Stimulated activated naive B cell treated with anti-CD40 and anti-IgM and Interleukin-4, amounts not matched to agents 10 μg/mL and 1 μg/mL and 100 μg/mL, for 72 hours (primary cell): ENCODE measurements at places on chromosomes 1 and 21.

DNA sequence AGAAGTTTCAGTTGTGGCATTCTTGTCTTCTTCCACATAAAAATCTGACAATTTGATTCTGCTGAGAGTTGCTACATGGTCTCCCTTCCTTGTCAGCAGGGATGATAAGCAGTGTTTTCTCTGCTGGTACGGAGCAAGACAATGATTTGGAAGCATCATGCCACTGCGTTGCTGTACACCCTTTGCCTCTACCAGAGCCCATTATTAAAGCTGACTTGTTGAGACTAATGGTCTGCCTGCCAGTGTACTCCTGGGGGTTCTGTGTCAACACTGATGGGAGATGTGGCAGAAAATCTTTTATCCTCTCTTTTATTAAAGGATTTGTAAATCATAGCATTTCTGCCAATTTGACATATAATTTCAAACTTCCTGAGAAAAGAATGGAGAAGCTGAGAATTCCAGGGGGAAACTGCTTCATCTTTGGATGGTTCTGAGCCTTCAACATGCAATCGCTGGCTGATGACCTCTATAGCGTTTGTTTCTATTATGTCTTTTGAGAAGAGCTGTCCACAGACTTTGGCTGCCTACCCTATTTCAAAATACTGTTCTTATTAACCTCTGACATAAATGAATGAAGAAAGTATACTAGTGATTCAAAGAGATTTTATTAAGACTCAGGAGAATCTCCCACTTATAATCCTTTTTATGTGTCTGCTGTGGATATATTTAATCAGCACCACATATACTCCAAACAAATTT, 47.9 kb upstream of the DYNLT5 start:
- no peaks in the 10 kb centered on the region for H3K27me3 ChIP-seq
- no peak overlapping the region for H3K4me3 ChIP-seq
- no peaks in the 10 kb centered on the region for H3K36me3 ChIP-seq
- no peak overlapping the region for H3K27ac ChIP-seq

DNA sequence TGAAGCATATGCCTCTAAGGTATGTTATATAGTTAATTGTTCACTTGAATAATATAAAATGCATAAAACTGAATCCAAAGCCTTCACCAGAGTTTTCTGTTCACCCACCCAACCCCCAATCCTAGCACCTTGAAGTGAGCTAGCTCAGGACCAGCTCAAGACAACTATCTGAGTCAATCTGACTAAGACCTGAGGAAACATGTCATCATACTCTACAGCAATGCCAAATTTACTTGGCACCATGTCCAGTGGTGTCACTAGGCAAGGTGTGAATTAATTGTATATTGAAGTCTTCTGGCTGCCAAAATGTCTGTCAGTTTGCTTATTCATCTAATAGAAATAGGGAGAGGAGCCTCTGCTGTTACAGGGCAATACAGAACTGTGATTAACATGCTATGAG, 3.8 kb downstream of the DNASE2B start:
- H3K27me3 ChIP-seq, result no peaks in the 10 kb centered on the region
- no peak overlapping the region for H3K4me3 ChIP-seq
- H3K36me3 ChIP-seq, result no peaks in the 10 kb centered on the region
- DNase-seq, result no peak
- no peak overlapping the region for H3K27ac ChIP-seq
- no peaks in the 10 kb centered on the region for H3K4me1 ChIP-seq

DNA sequence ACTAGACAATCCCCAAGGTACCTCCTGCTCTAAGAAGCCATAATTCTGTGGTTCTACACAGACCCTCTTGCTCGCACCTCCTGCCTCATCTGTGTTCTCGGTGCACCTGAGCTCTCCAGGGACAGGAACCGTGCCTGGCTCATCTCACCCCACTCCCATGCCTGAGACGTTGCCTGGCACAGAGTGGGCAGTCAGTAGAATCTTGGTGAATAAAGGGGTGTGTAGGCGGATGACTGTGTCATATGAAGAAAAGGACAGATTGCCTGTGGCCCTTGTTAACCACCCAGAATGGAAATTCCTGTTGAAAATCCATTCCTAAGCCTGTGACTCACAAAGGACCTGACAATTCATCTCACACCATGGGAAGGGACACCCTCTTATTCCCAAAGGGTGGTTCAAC, 92.9 kb downstream of the KCNN3 start:
- no peaks in the 10 kb centered on the region for H3K27me3 ChIP-seq
- no peak for DNase-seq
- H3K4me1 ChIP-seq, result peaks cover 1% of the 10 kb centered on the region

DNA sequence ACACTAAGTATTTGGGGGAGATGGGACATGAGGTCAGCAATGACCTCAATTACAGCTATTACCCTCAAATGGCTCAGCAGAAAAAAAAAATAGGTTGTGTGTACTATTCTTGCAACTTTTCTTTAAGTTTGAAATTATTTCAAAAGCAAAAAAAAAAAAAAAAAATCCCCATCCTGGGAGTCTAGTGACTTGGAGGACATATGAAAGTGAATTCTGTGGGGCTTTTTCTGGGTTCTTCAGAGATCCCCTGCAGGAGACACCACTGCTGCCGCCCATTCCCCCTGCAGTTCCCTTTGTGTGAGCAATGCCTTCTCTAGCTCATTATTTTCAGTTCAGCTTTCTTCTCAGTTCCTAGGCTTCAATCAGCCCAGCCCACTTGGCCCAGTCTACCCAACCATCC, 16.7 kb downstream of the HSD11B1 start:
- peaks cover 5% of the 10 kb centered on the region for H3K4me1 ChIP-seq
- H3K27ac ChIP-seq, result no peak overlapping the region
- no peaks in the 10 kb centered on the region for H3K27me3 ChIP-seq
- DNase-seq, result no peak

GRCh38 chr1:19454265-19455146, 30.8 kb downstream of the CAPZB start:
- H3K27ac ChIP-seq, result peak overlapping the region; percentile 86
- peaks cover 94% of the 10 kb centered on the region for H3K4me1 ChIP-seq
- H3K27me3 ChIP-seq, result no peaks in the 10 kb centered on the region
- H3K4me3 ChIP-seq, result peak overlapping the region; percentile 64
- H3K36me3 ChIP-seq, result peaks cover 25% of the 10 kb centered on the region
- DNase-seq, result no peak

- no peak overlapping the region for H3K27ac ChIP-seq
- H3K36me3 ChIP-seq, result peaks cover 25% of the 10 kb centered on the region
- peaks cover 11% of the 10 kb centered on the region for H3K4me1 ChIP-seq
- DNase-seq, result no peak
- no peak overlapping the region for H3K4me3 ChIP-seq
Measured at GRCh38 chr21:44628707-44629391, 2.0 kb downstream of the KRTAP10-9 start.

GRCh38 chr1:43530483-43531106, at the start of gene PTPRF:
Gene PTPRF (plus strand): TSS chr1:43530883. CDS start chr1:43545076, 14,193 bp downstream.
- H3K36me3 ChIP-seq, result peaks cover 4% of the 10 kb centered on the region
- DNase-seq, result no peak
- H3K4me3 ChIP-seq, result peak within 1 kb of the TSS; percentile 92

DNA sequence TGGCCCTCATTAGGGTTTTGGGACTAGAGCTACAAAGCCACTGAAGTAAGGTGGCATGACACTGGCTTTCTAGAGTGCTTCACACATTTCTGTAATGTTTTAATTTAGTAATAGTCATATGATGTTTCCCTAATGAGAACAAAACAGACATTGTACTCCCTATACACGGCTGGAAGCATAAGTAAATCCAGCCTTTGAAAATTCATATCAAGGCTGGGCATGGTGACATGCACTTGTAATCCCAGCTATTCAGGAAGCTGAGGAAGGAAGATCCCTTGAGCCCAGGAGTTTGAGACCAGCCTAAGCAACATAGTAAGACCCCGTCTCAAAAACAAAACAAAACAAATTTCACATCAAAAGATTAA, 7.4 kb downstream of the USP48 start:
- DNase-seq, result no peak
- peaks cover 39% of the 10 kb centered on the region for H3K36me3 ChIP-seq
- H3K27ac ChIP-seq, result no peak overlapping the region
- no peaks in the 10 kb centered on the region for H3K27me3 ChIP-seq

DNA sequence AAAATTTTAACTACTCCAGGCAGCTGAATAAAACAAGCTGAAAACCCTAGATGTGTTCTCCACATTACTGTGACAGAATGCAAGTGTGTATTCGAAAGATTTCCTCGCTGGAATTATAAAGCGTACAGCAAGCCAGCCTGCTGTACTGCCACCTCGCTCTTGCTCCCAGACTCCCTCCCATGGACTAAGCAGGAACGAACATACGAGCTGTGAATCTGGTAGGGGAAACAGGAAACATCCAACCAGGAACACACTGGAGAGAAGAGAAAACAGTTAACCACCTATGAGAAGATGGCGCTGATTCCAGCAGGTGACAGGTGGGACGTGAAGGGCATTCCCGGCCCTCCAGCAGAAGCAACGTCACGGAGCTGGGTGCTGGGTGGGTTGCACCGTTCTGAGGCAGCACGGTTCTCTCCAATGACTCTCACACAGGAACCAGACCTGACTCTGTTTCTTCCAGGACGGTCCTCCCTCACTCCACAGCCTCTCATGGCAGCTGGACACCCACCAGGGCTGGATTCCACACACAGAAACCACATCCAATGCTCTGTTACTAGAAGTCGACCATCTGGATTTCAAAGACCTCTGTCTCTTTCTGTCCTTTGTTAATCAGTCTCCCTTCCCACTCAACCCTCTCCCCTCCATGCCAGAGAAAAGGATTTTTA, 219.2 kb downstream of the RERE start:
- H3K4me1 ChIP-seq, result peaks cover 32% of the 10 kb centered on the region
- peaks cover 51% of the 10 kb centered on the region for H3K36me3 ChIP-seq
- H3K27ac ChIP-seq, result no peak overlapping the region
- no peaks in the 10 kb centered on the region for H3K27me3 ChIP-seq
- DNase-seq, result no peak
